ENCODE measurements at places on chromosomes 1 and 21. TPM values are rescaled to one million over a fixed set of nuclear protein-coding genes. Genes with fewer than 3 reads are reported as not detected.

CDA gene
- total RNA-seq: 0.12 TPM

UAP1 gene
- 132 TPM for total RNA-seq

OR2L13 gene
- total RNA-seq: not detected

OR2G6 gene
- not detected for total RNA-seq

CACYBP gene
- 339 TPM for total RNA-seq

CR1L gene
- not detected for total RNA-seq

TXNIP gene
- 51.5 TPM for total RNA-seq

C1orf94 gene
- total RNA-seq: 0.06 TPM

ZFYVE9 gene
- 23.5 TPM for total RNA-seq

LCE2C gene
- not detected for total RNA-seq

ERICH3 gene
- total RNA-seq: not detected

MX1 gene
- 5.7 TPM for total RNA-seq

TNFAIP8L2 gene
- not detected for total RNA-seq

BTF3L4 gene
- total RNA-seq: 36.8 TPM

BRDT gene
- total RNA-seq: not detected

GPR153 gene
- total RNA-seq: 7.9 TPM

TMEM79 gene
- total RNA-seq: 1.1 TPM

PAPPA2 gene
- 0.31 TPM for total RNA-seq

ZMYND12 gene
- 0.92 TPM for total RNA-seq

PSEN2 gene
- 21.5 TPM for total RNA-seq

LSM10 gene
- 10.3 TPM for total RNA-seq

CTH gene
- total RNA-seq: 2.1 TPM

GPR3 gene
- total RNA-seq: 0.19 TPM

CFAP45 gene
- total RNA-seq: 1.3 TPM

SAMD11 gene
- total RNA-seq: 0.62 TPM

LRRC42 gene
- 17.3 TPM for total RNA-seq

TMCC2 gene
- total RNA-seq: 0.53 TPM

TMPRSS15 gene
- 0.06 TPM for total RNA-seq

SPRR3 gene
- not detected for total RNA-seq

ALX3 gene
- total RNA-seq: not detected

EDN2 gene
- not detected for total RNA-seq

PYHIN1 gene
- total RNA-seq: not detected

C4BPA gene
- total RNA-seq: not detected

GCSAML gene
- not detected for total RNA-seq

OR2M3 gene
- total RNA-seq: not detected

MYBPH gene
- 0.06 TPM for total RNA-seq

MCOLN2 gene
- total RNA-seq: 4.6 TPM

Measured in aortic smooth muscle cell (primary cell).